ENCODE measurements at places on chromosomes 3 and 15. TPM values are rescaled to one million over a fixed set of nuclear protein-coding genes. Genes with fewer than 3 reads are reported as not detected.
A peak's percentile ranks its signal among the peaks of the same experiment; 100 is the strongest.

Gene TARS3
- total RNA-seq = 13.7 TPM

Gene PLA1A
- total RNA-seq = not detected

DNA sequence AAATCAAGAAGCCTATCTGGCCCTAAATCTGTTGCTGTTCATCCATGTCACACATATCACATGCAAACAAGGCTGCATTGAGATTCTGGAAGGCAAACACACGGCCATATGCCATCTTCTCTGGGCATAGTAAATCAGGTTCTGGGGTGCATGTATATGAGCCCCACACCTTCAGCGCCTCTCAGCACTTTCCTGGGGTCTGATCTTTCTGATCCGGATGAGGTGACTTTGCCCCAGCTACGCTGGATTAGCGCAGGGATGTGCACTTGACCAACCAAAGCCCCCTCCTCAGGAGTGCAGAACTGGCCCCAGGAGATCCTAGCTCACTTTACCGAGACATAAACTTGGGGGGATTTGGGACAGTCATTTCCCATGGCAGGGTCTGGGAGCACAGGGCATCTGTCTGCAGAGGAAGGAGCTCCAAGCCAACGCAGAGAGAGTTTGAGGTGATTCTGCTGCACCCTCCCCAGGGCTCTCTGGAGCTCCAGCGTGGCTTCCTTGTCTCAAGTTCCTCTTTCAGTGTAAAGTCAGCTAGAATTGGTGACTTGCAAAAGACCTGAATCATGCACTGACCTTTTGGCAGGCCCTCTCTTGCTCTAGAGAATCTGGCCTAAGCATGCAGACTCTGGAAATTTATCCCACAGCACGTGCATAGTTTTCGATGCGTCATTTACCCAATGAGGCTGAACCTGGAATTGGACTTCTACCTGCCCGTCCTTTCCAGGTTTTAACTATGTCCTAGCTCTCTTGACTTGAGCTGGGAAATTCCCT, 63.5 kb upstream of the KLF13 start:
- peak; percentile 54 for DNase-seq

GRCh38 chr3:146156095-146156494, 4.9 kb downstream of the PLOD2 start:
- DNase-seq = no peak

- no peak for DNase-seq
These were observed 136.8 kb downstream of the TBL1XR1 start for GRCh38 chr3:177060492-177060891.

- DNase-seq = no peak
These were observed 234.6 kb upstream of the CBLB start for GRCh38 chr3:106103383-106103782.

Gene NPAP1
- not detected for total RNA-seq

Gene RPUSD2
- 24.3 TPM for total RNA-seq

Gene MAP1A
- 0.75 TPM for total RNA-seq

GRCh38 chr15:72116731-72117485, 1.0 kb downstream of the MYO9A start:
- peak; percentile 21 for DNase-seq

Gene TMEM207
- total RNA-seq = not detected

Gene CAMK2N2
- not detected for total RNA-seq

GRCh38 chr3:181410870-181411269, 300.9 kb upstream of the SOX2 start:
- no peak for DNase-seq

GRCh38 chr3:59920822-59921221, 871.0 kb upstream of the CFAP20DC start:
- DNase-seq = no peak

- DNase-seq = no peak
These were observed 23.8 kb downstream of the C3orf20 start for GRCh38 chr3:14698601-14699244.

DNA sequence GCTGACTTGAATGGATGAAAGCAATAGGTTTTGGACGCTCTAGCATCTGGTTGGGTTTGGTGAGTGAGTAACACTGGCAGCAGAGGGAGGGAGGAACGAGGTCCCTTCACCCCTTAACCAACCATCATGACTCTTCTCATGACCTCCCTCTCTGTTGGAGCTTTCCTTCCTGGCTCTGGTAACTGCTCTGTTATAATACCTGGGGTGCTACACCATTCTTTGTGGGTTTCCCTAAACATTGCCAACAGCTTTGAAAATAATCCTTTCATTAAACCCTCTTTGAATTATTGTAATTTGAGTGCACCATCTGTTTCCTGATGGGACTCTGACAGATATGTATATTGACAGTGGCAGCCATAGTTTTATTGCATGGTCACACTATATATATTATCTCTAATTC, 146.2 kb upstream of the PTPRG start:
- DNase-seq = no peak

GRCh38 chr3:189637750-189638149, 6.6 kb downstream of the TP63 start:
- no peak for DNase-seq

GRCh38 chr3:136251511-136251910, 1.4 kb downstream of the PCCB start:
- no peak for DNase-seq

DNA sequence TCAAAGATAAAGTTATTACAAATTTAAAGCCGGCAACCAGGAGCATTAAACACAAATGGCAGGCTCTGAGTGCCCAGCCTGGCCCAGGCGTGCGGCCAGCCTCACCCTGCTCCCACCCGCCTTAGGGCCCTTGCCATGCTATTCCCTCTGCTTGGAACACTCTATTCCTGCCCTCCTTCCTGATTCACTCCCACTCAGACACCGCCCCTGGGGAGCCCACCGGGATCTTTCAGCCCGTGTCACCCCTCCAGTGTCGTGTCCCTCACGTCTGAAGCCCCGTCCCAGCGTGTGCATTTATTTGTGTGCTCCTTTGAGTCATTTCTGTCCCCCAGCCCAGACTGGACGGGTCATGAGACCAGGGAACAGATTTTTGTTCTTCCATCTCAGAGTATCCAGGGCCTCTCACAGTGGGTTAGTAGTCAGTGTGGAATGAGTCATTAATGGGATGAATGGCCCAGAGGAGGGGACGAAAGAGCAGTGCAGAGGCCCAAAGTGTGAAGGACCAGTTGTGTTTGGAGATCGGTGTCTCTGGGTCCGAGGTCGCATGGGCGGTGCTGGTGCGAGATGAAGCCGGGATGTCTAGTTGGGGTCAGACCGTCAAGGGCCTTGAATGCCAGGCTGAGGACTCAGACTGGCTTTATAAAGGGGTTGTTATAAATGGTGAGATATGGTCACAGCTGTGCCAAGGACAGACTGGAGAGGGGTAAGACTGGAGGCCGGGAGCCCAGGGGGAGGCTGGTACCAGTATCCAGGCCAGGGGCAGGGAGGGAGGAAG, 58.9 kb upstream of the SLC6A6 start:
- DNase-seq = no peak

DNA sequence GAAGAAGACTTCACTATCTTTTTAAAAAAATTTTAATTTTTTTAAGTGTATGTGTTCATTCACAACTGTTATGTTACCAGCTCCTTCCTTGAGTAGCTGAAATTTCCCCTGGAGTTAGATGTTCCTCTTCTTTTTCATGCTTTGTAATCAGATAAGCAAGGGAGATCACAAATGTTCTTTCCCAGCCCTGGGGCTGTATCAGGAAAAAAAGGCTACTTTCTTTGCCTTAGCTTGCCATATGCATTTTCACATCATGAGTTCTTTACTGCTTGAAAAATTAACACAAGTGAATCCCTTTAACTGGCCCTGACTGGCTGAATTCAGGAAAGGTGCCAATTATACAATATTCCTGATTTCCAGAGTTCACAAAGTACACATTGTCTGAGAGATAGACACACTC, 353.2 kb upstream of the ATP11B start:
- DNase-seq = no peak

GRCh38 chr3:122982216-122983185, 45.1 kb downstream of the SEMA5B start:
- DNase-seq = no peak

- DNase-seq = no peak
These were observed 97.7 kb upstream of the SAMMSON start for GRCh38 chr3:69901802-69902201.

DNA sequence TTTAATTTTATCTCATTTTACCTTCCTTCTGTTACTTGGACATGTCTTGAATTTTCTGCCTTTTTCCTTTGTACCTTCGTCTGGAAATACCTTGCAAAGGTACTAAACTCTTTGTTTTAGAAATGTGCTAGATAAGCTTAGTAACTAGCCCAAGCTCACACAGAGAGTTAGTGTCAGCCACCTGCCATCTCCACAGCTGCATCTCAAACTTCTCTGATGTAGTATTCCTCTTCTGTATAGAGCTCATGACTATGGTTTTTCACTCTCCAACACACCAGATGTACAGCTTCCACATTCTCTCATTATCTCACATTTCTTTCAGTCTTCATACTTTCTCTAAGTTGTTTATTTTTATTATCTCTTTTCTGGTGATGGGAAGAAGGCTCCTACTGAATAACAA, 516.6 kb upstream of the ROBO2 start:
- DNase-seq = no peak

Gene SEMA5B
- total RNA-seq = not detected

Gene GOLGA8A
- 199 TPM for total RNA-seq

Gene PPP1R14D
- total RNA-seq = not detected

- DNase-seq = no peak
These were observed 4.6 kb downstream of the MYRIP start for GRCh38 chr3:39814007-39814406.

Gene SOX14
- total RNA-seq = not detected

Gene MRAS
- total RNA-seq = not detected

DNA sequence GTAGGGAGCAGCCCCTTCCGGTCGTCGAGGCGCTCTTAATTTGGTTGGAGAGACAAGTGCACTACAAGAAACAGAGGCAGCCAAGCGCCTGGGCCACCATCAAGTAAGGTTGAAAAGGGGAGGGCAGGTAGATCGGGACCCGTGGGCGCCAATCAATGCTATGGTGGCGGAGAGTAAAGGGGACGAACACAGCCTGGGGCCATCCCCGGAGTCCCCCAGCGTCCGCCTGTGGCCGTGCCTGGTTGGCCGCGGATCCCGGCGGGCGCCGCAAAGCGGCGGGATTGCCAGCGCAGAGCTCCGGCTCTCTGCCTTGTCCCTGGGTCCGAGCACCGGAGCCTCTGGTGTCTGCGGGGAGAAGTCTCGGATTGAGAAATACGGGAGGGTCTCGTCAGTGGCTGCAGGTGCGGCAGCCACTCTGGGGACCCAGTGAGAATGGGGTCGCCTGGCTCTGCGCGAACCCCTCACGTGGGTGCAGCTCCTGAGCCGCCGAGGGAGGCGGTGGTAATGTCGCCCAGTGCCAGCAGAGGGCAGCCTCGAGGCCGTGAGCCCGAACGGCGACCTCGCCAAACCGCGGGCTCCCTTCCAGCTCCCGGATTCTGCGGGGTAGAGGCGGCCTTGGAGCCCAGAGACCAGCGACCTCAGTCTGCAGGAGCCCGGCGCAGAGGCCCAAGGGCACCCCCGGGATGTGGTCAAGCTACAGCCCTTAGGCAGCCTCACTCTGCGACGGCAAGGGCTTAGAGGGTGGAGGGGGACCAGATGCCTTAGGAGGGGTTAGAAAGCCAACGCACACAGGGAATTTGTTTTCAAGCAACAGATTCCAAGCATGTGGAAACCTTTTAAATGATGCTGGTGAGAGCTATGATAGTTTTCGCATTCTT, 10.8 kb downstream of the FOXL2 start:
- peak; percentile 75 for DNase-seq

Gene RAB7A
- 130 TPM for total RNA-seq

GRCh38 chr3:12985148-12985547, 88.1 kb downstream of the IQSEC1 start:
- DNase-seq = no peak

Gene CLRN1
- total RNA-seq = not detected

GRCh38 chr3:55526332-55527030, 39.4 kb upstream of the WNT5A start:
- DNase-seq = no peak

DNA sequence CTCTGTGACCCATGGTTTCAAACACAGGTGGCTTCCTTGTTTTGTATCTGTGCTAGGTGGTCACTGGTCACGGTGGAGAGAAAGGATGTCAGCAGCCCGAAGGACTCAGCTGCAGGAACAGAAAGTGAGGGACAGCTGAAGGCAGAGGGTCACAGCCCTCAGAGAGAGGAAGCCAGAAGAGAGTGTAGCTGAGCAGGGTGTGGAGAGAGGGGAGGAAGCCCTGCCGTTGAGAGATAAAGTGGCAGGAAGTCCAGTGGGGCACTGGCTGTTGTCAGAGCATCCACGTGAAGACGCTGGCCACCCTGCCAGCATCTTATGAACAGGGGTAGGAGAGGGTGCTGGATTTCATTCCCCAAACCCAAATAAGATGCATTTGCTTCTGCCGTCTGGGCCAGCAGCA, 36.9 kb downstream of the LIMD1 start:
- DNase-seq = no peak

DNA sequence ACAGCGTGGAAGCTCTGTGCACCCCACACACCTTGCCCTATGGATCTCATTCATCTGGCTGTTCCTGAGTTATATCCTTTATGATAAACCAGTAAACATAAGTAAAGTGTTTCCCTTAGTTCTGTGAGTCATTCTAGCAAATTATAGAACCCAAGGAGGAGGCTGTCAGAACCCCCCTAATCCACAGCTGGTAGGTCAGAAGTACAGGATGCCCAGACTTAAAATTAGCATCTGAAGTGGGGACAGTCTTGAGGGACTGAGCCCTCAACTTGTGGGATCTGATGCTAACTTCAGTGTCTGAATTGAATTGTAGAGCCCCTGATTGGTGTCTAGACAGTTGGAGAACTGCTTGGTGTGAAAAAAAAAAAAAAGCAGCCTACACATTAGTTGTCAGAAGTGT, 75.1 kb downstream of the B3GNT5 start:
- DNase-seq = no peak

- no peak for DNase-seq
These were observed 12.3 kb upstream of the P2RY14 start for GRCh38 chr3:151290673-151291072.

Gene NEO1
- 3.3 TPM for total RNA-seq

- no peak for DNase-seq
These were observed 120.0 kb upstream of the ST8SIA2 start for GRCh38 chr15:92273723-92274122.

GRCh38 chr15:36880913-36881460, 219.4 kb downstream of the MEIS2 start:
- DNase-seq = no peak

Gene MUC13
- total RNA-seq = 0.33 TPM

DNA sequence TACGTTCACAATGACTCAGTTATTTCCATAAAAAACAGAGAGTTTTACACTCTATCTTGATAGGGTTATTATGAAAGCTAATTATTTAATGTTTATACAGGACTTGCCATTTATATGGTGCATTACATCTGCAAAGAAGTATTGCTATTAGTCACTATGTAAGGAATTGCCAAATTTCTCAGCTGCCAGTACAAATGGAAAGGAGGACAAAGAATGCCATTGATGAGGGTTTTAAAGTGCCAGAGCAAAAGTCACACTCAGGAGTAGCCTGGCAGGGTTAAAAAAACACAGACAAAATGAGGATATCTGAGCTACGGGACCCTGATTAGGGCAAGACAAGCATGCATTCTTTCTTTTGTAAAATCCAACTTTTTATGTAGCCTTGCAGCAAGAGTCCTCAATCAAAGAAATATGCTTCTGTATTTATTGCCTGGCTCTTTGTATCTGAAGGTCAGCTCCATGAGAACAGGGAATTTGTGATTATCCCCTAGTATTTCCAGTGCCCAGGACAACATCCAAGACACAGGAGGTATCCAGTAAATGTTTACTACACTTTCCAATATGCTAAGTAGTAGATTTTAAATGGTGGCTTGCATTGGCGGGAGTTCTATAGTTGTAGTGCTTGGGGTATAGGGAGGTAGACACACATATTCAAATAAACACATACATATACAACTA, 1013.6 kb downstream of the ROBO1 start:
- no peak for DNase-seq
